ENCODE measurements at places on chromosomes 12 and 14. TPM values are rescaled to one million over a fixed set of nuclear protein-coding genes. Genes with fewer than 3 reads are reported as not detected.

The DPF3 gene
- total RNA-seq = 0.13 TPM

- DNase-seq = no peak
Measured at GRCh38 chr14:59823179-59823578, 47.4 kb downstream of the RTN1 start.

DNA sequence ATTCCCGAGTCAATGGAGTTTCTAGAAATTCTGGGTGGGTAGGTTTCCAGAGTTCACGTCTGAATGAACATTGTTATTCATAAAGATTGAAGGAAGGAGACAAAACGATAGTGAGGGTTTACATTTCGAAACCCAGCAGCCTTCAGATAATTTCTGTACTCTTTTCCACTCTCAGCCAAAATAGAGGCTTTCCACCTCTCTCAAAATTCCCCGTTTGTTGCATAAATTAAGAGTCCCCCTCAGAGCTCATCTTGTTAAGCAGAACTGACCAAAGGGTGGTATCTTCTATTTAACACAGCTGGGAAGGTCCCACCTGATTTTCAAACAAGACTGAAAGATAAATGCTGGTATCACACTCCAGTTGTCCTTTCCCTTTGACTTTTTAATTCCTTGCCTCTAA lies 21.5 kb upstream of the YARS2 start:
- DNase-seq = no peak

DNA sequence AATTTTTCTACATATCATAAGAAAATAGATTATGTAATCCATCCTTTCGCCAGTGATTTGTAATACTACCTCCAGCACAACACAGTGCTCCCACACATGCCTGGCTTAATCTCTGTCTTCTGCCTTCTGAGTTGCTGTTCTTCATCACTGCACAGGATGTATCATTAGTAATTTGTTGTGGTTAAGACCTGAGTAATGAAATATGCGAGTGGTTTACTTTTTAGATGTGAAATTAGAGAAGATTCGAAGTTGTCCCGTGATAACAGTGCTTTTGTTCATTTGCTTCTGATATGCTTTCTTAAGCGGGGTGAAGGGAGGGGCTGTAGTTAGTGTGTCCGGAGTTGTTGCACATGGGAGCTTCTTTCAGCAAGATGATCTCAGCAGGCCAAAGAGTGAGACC lies 18.1 kb downstream of the KRT85 start:
- DNase-seq = no peak

- DNase-seq = no peak
Measured at GRCh38 chr12:100329800-100330199, 27.1 kb upstream of the SLC17A8 start.

DNA sequence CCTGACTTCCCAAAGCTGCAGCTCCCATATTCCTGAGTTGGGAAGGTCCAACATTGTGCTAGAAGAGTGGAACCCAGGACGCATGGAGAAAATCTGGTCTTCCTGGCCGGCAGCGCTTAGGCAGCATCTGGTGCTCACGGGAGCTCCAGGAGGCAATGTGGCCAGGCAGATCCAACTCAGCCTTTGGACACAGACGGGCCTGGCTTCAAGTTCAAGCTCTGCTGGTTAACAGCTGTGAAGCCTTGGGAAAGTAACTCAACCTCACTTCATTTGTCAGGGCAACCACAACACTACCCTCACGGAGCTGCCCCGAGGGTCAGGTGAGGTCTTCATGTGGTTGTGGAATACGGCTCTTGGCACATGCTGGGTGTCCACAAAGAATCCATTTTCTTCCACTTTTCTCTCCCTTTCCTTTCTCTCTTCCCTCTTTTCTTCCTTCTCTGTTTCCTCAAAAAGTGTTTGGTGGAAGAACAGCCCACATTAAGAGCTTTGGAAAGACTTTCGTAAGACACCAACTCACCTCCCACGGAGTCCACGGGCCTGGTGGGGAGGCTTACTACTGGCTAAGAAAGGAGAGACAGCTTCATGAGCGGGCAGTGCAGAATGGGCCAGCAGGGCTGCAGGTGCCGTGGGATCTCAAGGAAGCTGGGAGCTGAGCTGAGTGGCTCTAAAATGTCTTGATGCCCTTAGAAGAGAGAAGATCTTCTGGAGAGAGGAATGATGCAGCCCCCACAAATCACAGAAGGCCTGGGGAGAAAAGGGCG lies 2.4 kb upstream of the FAM181A start:
- DNase-seq = no peak

Measured in T-helper 17 cell (primary cell).